CD4-positive, alpha-beta T cell treated with Interleukin-2 at 100 ng/mL for 4 hours (primary cell): ENCODE measurements at places on chromosomes 16 and 17.

DNA sequence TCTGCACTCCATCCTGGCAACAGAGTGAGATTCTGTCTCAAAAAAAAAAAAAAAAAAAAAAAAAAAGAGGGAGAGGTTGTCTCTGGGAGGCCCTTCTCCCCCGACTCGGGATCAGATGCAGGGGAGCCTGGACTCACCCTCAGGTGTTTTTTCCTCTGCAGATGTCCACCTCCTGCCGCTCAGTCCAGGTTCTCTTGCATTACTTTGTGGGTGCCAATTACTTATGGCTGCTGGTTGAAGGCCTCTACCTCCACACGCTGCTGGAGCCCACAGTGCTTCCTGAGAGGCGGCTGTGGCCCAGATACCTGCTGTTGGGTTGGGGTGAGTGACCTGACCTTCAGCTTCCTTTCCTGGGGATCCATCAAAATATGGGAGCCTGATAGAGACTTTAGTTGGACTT is 34.1 kb downstream of the GLP2R start:
- no peak for DNase-seq

DNA sequence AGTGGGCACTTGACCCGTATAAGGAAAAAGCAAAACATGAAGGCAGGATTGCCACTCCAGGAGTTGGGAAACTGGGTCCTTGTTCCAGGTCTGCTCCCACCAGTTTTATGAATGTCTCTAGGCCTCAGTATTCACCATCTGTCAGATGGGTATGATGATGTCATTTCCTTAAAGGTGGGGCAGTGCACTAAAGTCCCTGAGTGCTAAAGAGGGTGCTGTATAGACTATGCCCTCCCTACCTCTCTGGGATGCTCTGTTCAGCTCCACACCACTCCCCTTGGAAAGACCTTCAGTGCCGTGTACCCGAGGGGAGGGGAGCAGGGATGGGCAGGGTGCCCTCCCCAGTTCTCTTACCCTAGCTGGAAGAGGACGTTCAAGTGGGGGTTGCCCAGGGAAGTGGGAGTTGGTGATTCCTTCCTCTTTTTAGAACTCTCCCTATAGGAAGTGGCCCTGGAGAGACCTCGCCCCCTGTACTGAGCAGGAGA is 2.2 kb downstream of the LASP1 start:
- DNase-seq, result no peak

DNA sequence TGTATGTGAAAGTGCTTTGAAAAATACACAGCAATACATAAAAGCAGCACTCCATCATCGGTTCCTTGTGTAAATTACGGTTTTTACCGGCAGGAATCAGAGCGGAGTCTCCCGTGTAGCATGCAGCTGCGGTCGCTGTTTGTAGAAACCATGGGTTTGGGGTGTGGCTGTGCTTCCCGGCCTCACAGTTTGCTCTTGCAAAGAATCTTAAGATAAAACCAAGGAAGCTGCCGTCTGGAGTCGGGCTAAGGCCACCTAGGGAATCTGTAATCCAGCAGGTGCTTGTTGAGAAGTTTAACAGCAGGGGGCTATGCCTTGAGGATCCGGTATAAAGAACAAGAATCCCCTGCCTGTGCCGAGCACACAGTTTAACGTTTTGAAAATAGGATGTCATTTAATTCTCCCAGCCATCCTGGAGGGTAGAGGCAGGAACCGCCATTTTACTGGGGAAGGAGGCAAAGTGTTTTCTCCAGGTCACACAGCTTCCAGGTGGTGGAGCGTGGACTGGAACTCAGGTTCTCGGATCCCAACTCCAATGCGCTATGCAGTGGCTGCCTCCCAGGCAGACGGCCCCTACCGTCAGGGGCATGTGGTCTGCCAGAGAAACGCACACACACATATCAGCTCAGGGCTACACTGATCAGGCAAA is 6.0 kb upstream of the TLCD3A start:
- no peak for DNase-seq

GRCh38 chr16:47660540-47660939 is 199.4 kb downstream of the PHKB start:
- no peak for DNase-seq

DNA sequence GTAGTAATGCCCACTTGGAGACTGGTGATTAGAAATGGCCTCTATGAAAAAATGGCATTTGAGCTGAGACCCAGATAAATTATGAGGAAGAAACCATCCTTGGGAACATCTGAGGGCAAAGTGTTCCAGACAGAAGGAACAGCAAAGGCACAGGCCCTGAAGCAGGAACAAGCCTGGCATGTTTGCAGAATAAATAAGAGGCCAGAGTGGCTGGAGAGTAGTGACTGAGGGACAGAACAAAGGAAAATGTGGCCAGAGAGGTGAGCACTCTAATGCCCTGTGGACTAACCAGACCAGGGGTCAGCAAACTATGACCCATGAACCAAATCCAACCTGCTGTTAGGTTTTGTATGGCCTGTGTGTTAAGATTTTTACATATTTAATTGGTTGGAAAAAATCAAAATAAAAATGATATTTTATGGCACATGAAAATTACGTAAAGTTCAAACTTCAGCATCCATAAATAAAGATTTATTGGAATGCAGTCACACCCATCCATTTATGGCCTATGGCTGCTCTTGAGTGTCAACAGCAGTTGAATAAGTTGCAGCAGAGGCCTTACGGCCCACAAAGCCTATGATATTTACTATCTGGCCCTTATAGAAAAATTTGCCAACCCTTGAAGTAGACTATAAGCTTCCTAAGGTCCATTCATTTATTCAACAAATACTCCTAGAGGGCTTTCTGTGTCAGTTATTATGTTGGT is 210.0 kb upstream of the TOX3 start:
- DNase-seq, result no peak

- DNase-seq, result no peak
Observed at GRCh38 chr17:44022246-44022645, 7.5 kb upstream of the TMEM101 start.

- no peak for DNase-seq
Observed at GRCh38 chr17:5874486-5874885, 195.7 kb upstream of the WSCD1 start.

GRCh38 chr17:79975498-79976134 is 60.1 kb downstream of the TBC1D16 start:
- DNase-seq, result no peak

DNA sequence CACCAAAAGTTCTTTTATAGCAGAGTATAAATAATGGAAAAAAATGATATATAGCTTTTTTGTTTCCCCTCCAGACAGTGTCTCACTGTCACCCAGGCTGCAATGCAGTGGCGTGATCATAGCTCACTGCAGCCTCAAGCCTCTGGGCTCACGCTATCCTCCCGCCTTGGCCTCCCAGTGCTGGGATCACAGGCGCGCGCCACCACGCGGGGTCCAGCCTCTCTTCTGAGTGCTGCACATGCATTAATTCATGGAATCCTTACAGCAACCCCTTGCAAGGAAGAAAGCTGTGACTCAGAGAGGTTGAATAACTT is 18.0 kb upstream of the ZNF629 start:
- DNase-seq, result no peak

GRCh38 chr17:1488826-1489270 is 3.6 kb downstream of the MYO1C start:
- DNase-seq, result no peak

- DNase-seq, result no peak
Observed at GRCh38 chr16:87828907-87829621, 40.2 kb downstream of the SLC7A5 start.

DNA sequence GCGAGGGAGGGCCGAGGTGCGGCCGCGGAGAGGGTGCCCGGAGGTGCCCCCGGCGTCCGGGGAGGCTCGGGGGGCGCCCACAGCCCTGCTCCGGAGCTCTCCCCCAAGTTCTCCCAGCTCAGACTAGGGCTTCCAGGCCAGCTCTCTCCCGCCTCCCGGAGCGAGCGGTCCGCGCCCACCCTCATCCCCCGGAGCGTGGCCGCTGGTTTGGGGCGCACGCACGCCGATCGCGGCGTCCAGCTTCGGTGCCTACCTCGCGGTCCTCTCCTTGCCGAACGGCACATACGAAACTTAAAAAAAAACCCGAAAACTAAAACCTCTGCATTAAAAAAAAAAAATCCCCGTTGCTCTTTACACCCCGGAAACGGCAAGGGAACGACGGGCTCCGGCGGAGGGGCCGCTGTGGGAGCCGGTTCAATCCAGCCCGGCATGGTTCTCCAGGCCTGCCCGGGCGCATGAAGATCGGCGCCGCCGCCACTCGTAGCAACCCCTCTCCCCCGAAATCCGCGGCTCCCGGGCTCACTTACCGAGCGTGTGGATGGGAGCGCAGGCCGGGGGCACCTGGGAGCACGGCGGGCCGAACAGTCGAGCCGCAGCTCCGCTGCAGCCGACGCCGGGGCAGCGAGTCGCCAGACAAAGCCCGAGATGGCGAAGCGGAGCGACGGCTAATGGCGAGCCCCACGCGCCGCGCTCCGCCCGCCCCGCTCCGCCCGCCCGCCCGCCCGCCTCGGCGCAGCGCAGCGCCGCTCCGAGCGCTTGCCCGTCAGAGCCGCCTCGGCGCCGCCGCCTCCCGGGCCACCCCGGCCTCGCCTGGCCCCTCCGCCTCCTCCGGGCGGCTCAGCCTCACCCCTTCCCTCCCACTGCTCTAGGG is 973 bp upstream of the UBTF start:
- DNase-seq, result peak; percentile 48

GRCh38 chr16:31522071-31522470 is 5.6 kb upstream of the AHSP start:
- DNase-seq, result no peak

GRCh38 chr16:324451-325334 is 27.8 kb downstream of the AXIN1 start:
- DNase-seq, result peak; percentile 70

DNA sequence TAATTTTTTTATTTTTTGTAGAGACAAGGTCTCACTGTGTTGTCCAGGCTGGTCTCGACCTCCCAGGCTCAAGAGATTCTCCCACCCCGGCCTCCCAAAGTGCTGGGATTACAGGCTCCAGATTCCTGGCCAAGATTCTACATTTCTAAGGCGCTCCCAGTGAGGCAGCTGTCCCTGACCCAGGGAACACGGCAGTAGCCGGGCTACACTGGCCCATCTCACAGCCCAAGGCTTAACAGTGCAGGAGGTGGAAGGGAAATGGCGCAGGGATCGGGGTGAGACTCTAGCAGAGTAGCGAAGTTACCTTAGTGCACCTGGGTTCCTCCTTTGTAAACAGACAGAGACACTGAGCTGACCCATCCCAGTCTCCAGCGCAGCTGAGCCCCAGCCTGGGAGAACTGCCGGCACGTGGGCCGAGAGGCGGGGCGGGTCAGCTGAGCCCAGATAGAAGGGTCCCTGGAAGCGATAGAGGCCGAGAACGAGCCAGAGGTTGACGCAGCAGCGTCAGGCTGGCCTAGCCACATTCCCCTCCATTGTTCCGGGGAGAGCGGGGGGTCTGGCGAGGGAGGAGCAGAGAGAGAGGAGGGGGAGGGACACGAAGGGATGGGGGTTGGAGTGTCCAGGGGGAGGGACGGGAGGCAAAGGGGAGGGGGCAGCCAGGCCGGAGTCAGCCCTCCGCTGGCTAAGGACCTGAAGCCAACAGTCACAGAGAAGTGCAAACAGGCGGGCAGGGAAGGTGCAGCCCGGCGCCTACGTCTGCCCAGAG is 2.5 kb downstream of the CARHSP1 start:
- no peak for DNase-seq

DNA sequence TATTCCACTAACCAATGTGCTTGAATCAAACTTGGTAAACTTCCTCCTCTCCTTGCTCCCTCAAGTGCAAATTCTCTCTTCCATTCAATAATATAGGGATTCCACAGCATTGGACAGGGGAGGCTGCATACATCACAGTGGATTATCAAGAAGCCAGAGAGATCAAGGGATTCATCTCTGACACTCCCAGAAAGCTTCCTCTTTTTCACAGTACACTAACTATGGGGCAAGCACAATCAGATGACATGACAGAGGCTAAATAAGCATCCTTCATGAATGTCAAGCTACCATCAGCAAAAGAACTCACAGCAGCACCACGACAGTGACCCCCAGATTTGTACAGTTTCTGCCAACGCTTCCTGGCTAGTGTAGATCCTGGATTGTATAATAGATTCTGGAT is 178.4 kb upstream of the C17orf78 start:
- DNase-seq, result no peak

- no peak for DNase-seq
Observed at GRCh38 chr16:76784530-76784929, 406.5 kb upstream of the MON1B start.

GRCh38 chr16:57001026-57001679 is 11.8 kb downstream of the NLRC5 start:
- no peak for DNase-seq

GRCh38 chr16:54284319-54284930 is 2.2 kb downstream of the IRX3 start:
- DNase-seq, result no peak

DNA sequence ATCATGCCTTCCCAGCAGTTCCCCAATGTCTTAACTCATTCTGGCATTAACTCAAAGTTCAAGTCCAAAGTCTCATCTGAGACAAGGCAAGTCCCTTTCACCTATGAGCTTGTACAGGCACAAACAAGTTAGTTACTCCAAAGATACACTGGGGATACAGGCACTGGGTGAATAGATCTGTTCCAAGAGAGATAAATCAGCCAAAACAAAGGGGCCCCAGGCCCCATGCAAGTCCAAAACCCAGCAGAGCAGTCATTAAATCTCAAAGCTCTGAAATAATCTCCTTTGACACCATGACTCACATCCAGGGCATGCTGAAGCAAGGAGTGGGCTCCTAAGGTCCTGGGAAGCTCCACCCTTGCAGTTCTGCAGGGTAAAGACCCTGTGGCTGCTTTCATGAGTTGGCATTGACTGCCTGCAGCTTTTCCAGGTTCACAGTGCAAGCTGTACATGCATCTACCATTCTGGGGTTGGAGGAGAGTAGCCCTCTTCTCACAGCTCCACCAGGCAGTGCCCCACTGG is 332.2 kb upstream of the KIF2B start:
- no peak for DNase-seq

DNA sequence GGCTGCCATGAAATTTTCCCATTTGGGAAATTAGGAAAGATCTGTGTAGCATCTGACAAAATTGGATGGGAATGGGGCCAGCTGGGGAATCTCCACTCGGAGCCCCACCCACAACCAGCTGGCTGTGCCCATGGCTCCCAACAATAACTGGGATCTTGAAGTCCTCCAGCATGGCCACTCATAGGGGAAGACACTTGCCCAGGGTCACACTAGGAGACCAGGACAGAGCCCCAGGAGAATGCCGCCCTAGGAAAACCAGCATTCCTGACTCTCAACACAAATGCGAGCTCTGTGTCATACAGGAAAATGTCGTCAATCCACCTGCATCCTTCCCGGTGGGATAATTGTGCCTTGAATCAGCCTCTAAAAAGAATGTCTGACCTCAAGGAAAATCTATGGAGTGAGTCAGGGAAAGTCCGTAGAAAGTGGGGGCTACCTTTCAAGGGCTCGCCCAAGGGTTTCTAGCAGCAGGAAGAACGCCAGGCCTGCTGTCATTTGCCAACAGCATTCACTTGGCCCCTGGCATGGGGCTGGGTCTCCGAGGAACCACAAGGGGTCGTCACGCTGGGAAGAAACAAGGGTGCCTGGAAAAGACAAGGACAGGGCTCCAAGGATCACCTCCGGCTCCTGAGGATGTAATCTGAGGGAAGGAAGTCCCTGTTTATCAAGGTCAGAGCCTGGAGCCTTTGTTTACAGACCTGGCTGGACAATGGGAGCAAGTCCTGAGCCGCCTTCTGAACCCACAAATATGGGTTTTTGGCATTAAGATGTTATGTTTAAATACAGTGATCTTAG is 15.9 kb downstream of the CDH5 start:
- DNase-seq, result no peak

GRCh38 chr16:4270091-4270490 is 2.7 kb downstream of the TFAP4 start:
- no peak for DNase-seq
